ENCODE measurements at places on chromosomes 11 and 22.

GRCh38 chr11:19880088-19880345 is 167.4 kb downstream of the NAV2 start:
- DNase-seq: no peak

DNA sequence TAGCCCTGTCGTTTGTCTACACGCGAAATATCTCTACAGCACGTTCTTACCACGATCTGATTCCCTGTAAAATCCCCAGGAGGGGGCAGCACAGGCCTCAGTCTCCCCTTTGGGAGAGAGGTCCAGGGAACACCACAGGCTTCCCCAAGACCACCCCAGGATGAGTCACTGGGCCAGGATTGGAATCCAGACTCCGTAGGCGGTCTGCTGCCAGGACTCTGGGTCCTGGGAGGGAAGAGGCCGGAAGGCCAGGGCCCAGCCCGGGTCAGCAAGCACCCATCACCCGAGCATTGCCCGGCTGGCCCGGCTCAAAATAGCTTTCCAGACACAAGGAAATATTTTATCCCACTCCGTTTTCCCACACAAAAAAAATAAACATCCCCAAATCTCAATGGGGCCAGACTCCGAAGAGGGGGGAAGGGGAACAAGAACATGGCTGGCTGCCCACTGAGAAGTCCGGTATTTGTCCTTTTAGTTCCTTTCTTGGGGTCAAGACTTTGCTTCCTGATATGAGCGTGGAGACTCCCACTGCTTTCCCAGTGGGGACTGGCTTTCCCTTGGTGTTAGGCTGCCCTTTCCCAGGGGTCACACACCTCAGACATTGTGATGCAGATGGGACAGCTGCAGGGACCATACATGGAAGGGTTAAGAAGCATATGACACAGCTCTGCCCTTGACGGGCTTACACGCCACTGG is 91.3 kb downstream of the LRRC32 start:
- DNase-seq: no peak

- DNase-seq: no peak
Measured at GRCh38 chr11:63001456-63001855, 14.2 kb downstream of the SLC22A8 start.

DNA sequence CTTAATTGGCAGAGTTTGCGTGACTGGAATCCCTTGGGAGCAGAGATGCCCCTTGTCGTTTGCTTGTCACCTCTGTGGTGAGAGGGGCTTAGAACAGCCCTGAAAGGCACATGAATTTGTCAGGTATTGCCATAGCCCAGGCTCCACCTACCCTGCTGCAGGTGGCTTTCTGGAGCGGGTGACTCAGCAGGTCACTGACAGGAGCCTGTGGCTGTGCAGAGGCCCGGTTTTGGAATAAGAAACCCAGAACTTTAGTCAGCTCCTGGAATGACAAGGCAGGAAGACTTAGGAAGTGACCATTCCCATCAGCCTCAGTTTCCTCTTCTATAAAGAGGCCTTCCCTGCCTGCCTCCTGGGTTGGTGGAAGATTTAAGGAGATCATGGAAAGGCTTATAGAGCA is 539.7 kb downstream of the INSC start:
- no peak for DNase-seq

- DNase-seq: no peak
Measured at GRCh38 chr22:21975273-21975672, 7.3 kb downstream of the TOP3B start.
